ENCODE measurements at places on chromosomes 3 and 15. TPM values are rescaled to one million over a fixed set of nuclear protein-coding genes. Genes with fewer than 3 reads are reported as not detected.

HIGD2B gene
- 0.45 TPM for total RNA-seq

GRCh38 chr3:50299929-50300680, 900 bp upstream of the HYAL3 start:
- DNase-seq, result no peak

- no peak for DNase-seq
Observed at GRCh38 chr15:68555679-68556037, 23.1 kb upstream of the CORO2B start.

DNA sequence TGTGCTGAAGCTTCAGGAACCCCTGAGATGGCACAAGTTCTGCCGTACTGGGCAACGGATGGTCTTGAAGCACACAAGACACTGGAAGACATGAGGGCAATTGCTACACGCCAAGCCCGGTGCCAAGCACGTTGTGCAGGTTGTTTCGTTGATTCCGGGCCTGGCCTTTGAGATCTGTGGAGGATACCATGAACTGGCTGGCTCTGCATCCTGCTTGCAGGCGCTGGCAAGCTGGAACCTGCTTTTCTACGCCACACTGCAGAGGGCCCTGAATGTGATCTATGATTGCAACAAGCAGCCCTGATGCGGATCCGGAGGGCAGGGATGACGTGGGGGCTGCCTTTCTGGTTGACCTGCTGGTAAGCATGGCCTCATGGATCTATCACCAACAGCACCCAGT, 262.5 kb upstream of the ATP10A start:
- DNase-seq, result no peak

GRCh38 chr3:172057059-172057458, 17.7 kb downstream of the FNDC3B start:
- no peak for DNase-seq

- no peak for DNase-seq
Observed at GRCh38 chr3:72085036-72085435, 300.1 kb upstream of the PROK2 start.

DNA sequence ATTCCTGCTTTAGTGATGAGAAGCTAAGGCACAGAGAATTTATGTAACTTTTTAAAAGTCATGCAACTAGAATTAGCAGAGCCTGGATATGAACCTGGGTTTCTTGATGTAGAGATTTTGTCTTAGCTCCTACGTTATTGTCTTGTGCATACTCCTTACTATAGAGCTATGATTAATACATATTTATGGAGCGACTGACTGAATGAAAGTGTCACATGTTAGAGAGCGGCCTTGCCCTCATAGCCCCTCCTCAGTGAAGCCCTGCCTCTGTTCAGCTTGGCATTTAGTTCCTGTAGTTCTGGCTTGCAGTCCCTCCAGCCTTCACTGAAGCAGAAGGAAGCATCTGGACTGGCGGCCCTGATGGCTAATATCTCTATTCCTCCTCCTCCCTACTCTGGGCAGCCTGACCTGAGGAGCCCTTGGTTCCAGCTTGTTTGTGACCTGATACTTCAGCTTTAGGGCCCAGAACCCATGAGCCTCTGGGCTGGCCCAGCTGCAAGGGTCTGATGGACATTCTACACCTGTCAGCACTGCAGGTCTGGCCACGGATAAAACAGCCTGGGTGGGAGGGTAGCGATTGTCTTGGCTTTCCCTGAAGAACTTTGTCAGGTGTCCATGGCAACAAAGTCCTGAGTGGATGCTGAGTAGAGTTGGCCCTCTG, 13.4 kb upstream of the AGBL1 start:
- DNase-seq, result no peak

DNA sequence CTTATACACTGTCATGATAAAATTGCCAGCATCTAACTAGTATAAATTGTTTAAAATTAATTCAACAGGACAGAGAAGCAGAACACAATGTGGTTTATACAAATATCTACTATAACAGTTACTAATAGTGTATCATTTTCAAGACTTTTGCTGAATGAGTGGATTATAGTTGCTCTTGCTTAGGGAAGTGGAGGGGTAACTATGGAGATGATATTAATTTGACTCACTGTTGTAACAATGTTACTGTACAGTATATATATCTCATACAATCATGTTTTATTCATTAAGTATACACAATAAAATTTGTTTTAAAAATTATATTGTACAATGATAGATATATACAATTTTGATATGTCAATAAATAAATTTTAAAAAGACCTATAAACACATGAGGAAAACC, 119.1 kb downstream of the ZPLD1 start:
- DNase-seq, result no peak

All from T-cell (primary cell).